ENCODE measurements at places on chromosomes 3 and 15.
A peak's percentile ranks its signal among the peaks of the same experiment; 100 is the strongest.

DNA sequence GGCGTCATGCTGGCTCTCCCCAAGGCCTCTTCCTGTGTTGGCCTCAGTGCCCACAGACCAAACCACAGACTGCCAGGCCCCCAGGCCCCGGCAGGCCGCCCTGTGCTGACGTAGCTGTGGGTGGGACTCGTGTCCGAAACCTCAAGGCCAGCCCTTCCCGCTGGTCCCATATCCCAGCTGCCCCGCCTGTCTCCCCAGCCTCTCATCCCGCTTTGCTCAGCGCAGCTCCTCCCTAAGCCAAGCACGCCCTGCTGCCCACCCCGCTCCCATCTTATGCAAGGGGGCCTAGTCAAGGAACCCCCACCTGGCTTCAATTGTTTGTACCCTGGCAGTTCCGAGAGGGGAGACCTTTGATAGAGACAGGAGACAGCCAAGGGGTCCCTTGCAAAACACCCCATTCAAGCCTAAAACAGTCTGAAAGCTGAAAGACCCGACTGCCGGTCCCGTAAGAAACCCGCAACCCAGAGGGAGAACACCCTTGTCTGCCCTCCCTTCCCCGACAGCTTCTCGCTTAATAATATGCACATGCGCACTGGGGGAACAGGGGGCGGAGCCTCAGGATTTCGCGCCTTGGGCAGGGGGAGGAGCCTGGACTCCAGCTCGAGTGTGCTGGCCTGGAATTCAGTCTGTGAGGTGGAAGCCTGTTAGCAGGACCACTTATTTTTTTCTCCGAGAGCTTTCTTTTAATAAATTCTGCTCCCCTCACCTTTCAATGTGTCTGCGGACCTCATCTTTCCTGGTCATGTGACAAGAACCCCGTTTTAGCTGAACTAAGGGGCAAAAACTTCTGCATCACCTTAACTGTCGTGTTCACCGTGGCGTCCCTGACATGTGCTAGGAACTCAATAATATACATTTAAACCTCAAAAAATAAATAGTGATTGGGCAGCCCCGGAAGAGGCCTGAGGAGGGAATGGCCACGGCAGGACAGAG is 17.2 kb downstream of the TNFAIP8L3 start:
- peak; percentile 30 for DNase-seq

- DNase-seq: no peak
Observed at GRCh38 chr3:115789481-115789880, 166.2 kb downstream of the GAP43 start.

DNA sequence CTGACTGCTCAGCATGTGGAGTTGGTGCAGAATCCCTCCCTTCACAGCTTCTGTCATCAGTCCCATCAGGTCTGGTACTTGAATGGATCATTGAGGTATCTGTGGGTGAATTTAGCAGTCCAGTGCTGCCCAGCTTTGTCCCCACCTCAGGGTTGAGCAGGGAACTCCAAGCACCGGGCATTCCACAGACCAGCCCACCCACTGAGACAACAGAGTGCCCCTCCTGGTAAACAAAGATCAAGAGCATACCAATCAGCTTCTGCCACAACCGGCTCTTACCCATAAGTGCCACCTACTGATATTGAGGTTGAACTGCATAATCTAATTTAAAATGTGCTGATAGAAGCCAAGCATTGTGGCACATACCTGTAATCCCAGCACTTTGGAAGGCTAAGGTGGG is 57.1 kb upstream of the FXR1 start:
- DNase-seq: no peak

DNA sequence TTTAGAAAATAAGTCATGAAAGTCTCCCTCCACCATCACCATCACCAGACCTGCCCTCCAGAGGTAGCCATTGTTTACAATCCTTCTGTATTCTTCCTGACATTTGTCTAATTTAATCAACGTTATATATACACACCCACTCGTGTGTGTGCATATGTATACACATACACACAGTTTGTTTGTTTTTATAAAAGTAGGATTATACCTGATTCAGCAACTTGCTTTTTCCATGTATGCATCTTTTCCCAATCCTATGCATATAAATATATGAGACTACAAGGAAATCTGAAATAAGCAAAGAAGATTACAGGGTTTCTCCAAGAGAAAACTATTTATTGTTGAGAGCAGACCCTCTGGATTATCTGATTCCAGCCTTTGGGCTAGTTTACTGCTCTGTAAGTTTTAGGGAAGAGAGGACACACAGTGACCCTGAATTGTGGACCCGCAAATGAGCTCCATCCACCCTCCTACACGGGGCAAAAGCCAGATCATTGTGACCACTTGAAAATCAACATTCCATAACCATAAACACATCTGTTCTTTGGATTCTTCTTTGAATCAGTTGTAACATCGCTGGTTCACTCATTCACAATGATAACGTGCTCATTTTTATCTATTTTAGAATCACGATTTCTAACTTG is 104.3 kb downstream of the CPN2 start:
- DNase-seq: no peak

DNA sequence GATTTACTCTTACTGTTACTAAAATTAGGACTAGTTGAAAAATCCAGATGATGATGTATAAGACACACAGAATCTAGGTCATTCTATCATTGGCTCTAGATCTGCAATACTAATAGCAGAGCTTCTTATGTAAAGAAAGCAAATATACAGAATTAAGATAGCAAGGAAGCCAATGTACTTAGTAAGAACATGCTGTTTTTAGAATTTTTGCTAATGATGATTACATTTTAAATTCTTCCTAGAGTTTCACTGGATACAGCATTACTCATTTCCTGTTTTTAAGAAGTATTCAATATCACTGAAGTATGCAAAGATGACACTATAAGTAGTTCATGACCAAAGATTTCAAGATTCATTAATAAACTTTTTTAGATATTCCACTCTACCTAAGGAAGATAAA is 60.7 kb downstream of the CFAP20DC start:
- DNase-seq: no peak

DNA sequence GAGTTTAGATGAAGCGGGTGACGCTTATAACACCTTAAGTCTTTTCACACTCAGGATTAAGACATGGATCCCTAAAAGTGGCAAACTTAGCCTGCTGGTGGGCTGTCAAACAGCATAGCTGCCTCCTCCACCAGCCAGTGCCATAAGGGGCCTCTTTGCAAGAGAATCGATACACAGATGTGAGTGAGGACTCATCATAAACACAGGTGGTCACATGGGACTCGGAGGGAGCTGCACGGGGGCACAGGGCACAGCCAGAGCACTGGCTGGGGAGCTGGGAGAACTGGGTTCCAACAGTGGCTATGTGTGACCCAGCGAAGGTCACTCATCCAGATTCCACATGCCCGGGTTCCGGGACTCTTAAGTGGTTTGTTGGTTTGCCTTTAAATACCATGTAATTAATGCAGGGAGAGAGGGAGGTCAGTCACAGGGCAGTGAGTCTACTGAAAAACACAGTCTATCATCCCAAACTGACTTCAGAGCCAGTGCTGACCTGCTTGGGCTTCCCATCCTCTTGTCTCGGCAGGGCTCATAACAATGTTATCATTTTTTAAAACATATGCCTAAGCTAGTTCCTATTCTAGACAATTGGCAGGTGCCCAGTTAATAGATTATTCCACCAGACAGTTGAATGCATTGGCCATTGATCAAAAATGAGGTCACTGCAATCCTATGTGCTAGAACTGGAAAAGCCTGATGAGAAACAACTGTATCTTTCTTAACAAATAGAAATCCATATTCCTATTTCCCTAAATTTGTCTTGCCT is 51.8 kb downstream of the SLC12A8 start:
- DNase-seq: no peak

DNA sequence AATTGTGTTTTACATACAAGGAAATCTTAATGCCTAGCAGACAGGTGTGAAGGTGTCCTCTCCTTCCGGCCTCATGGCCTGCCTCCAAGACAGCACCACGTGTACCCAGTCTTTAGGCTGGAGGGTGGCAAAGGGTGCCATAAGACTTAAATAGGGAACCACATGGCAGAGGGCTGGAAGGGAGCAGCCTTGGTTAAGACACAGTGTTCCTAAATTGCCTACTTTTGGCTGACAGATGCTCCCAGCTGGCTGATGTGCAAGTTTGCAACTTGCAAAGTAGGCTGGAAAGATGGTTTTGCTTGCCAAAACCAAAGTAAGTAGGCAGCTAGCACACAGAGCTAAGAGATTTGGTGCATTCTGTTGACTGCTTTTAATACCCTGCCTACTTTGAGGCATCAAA is 45.2 kb downstream of the CCNB2 start:
- no peak for DNase-seq

DNA sequence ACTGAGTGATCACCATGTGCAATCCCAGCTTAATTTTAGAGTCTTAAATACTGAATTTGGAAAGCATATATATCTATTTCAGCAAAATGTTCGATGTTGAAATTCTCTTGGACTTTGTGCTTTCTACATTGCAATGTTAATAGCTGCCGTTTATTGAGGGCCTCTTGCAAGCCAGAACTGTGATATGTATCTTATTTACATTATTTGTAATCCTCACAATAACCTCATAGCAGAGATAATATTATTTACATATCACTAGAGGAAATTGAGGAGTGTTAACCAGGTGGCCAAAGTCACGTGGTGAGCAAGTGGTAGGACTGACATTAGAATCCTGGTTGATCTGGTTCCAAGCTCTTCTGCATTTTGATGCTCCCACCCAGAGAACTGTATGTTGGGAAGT is 254.1 kb downstream of the SLC9A9 start:
- no peak for DNase-seq

GRCh38 chr3:16860234-16860633 is 24.5 kb upstream of the PLCL2 start:
- DNase-seq: no peak

DNA sequence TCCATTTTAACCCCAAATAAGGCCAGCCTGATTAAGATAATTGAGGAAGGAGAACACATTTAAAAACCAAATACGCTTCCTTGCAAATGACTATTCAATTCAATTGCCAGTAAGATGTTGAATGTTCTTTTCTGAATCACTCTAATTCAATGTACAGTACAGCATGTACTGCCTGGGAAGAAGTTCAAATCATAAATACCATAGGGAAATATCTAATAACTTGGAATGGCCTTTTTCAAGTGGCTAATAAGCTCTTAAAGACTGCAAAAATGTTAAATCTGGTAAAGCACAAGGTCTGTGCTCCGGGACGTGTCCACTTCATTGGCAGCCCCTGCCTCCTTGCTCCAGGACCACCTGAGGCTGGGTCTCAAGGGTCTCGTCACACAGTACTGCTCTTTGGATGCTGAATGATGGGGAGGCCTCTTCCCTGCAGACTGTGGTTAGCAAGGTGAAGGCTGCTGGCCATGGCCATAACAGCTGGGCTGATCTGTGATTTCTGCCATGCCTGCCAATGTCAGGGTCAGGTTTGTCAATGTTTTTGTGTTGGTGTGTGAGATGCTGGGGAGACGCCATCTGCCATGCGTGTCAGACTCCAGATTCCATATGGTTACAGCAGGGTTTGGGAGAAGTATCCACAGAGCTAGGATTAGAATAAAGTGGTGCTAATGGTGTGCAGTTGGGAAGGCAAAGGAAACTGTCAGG is 300.5 kb downstream of the ADAMTS17 start:
- no peak for DNase-seq

DNA sequence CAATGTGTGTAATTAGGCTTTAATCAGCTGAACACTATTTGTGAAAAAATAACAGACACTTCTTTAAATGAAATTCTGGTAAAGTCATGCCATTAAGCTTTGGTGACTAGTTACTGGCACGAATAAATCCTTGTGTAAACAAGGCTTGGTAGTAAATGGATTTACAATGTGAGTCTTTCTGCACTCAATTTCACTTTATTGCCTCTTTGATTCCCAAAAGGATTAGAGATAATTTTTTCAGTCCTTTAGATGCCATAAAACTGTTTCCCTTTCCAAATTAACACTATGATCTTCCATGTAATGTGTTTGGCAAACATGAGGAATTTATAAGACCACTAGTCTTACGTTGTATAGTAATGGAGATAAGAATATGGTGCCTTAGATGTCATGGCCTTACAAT is 339.5 kb upstream of the DNAJC19 start:
- no peak for DNase-seq

- no peak for DNase-seq
Observed at GRCh38 chr3:182644790-182645433, 148.4 kb upstream of the ATP11B start.

GRCh38 chr15:26091184-26091583 is 228.1 kb upstream of the ATP10A start:
- no peak for DNase-seq

DNA sequence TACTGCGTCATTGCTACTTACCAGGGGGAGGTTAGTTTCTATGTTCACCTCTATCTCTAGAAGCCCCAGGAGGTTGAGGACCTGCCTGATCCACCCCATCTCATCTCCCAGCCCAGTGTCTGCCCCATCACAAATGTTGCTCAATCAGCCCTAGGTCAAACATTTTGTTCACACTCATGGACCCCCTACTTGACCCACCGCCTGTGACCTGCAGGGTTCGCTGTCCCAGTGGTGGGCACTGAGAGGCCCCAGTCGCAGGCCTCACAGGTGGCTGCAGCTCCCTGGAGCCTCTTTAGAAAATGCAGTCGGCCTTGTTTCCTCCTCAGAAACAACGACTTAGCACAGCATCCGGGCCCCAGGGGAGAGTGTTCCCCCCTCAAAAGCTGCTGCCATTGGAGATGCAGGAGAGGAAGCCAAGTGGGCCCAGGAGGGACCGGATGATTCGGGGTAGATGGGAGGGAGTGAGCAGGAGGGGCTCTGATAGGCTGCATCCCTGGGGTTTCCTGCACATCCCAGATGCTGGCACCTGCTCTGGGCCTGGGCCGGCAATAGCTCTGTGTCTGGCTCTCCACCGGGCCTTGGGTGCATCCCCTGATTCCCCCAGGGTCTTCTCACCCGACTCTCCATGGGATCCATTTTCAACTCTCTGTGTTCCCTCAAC is 18.4 kb upstream of the INSYN1 start:
- DNase-seq: no peak

DNA sequence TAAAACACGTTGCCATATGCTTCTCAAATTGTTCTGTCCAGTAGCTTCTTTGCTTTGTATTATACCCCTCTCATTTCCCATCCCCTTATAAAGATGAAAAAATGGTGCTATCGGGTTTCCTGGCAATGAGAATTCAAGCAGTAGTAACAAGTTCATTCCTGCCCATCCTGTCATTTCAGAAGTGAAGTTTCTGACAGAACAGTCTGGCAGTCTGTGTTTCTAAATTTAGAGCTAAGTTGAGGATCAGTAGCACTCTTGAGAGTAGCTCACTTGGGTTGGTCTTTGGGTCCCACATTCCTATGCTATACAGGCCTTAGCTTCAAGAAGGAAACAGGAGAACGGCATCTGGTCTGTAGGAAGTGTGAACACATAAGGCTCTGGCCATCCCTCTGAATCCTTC is 134.6 kb downstream of the GHSR start:
- DNase-seq: no peak

- no peak for DNase-seq
Observed at GRCh38 chr15:69524296-69524695, 71.7 kb downstream of the RPLP1 start.

- DNase-seq: no peak
Observed at GRCh38 chr15:53193149-53193548, 403.0 kb upstream of the ONECUT1 start.

GRCh38 chr3:196754091-196754981 is 14.7 kb downstream of the PAK2 start:
- no peak for DNase-seq

Data from activated T-cell treated with anti-CD3 and anti-CD28 coated beads for 1 hour (primary cell).